Right kidney (tissue), 9 donors: ENCODE measurements at places on chromosomes 12 and 14.

- DNase-seq = no peak
These were observed 390.9 kb upstream of the PRICKLE1 start for GRCh38 chr12:42980441-42980840.

- DNase-seq = no peak
These were observed 456.7 kb downstream of the AEBP2 start for GRCh38 chr12:19896041-19896440.

DNA sequence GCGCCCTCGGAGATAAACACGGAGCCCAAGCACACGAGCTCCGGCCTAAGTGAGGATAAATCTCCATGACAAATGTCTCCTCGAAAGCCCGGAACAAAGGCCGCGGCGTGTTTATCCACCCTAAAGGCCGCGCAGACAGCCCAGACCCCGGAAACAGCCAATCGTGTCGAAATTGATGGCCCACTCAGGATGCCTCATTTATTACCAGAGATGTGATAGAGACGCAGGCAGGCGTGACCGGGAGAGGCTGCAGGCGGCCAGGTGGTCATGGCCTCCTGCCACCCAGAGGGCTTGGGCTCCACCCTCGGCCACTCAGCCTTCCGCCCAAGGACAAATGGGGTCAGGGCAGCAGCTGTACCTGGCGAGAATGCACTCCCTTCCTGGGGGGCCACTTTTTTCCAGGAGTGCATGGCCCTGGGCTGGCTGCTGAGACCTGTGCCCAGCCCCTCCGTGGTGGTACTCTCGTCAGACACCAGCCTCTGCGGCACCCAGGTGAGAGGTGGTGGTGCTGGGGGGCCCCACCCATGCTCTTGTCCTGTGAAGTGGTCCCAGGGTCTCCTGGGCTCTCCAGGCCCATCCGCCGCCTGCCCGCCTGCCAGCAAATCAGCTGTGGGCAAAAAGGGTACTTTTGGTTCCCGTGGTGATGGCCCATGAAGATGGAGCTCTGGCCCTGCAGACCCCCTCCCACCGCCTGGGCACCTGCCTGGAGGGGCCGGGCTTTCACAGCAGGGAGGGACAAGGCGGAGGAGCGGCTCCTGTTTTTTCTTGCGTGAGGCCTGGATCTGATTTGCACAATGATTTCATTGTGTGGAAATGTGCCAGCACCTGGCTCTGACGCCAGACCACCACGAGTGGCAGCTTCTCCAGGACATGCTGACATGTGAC lies 211.5 kb upstream of the C14orf180 start:
- DNase-seq = no peak

DNA sequence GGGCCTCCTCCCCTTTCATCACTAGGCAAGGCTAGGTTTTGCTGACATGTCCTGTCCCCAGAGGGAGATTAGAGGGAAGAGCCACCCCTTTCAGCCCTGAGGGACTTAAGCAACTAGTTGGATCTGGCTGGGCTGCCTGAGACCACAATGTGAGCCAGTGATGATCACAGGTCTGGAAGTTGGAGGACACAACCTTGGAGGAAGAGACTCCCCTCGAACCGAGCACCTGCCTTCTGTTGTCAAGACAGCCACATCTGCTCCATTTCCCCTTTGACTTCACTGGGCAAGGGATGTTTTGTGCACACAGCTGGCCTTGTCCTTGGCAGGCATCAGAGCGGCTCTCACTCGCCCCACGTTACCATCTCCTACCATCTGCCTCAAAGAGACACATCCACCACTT lies 31.4 kb downstream of the MVK start:
- DNase-seq = no peak

DNA sequence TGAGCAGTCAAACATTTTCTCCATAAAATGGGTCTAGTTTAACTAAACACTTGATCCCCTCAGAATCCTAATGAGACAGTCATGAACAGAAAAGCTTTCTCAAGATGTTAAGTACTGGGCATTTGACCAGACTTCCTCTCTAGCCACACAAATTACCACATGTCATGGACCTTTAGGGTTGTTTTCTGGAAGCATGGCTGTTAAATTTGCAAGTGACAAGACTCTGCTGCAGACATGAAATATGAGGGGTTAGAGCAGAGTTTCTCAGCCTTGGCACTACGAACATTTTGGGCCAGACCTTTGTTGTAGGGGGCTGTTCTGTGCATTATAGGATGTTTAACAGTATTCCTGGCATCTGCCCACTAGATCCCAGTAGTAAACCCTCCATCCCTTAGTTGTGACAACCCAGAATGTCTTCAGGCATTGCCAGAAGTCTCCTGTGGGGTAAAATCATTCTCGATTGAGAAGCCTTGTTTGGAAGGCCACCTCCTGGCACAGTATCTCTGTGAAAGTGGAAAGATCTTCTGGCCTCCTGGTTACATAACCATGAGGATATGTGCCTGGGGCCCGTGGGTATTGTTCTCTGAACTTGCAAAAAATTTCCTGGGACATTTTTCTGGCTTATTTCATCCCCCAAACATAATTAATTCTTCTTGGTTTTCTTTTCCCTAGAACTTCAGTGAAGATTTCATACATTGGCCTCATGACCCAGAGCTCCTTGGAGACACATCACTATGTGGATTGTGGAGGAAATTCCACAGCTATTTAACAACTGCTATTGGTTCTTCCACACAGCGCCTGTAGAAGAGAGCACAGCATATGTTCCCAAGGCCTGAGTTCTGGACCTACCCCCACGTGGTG lies 4.3 kb downstream of the TMEM106C start:
- DNase-seq = no peak

DNA sequence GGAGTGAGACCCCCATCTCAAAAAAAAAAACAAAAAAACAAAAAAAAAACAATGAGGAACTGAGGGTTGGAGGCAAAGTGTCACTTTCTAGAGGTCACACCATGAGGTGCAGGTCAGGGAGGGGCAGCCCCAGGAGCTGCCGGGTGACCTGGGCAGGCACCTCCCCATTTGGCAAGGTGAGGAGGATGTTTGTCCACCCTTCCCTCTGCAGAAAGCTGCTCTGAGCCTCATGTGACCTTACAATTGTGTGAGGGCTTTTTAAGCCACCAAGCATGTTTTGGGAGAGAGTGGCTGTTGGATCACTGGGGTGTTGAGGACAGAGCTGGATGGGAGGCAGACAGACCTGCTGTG lies 49.6 kb downstream of the FOXN4 start:
- no peak for DNase-seq

DNA sequence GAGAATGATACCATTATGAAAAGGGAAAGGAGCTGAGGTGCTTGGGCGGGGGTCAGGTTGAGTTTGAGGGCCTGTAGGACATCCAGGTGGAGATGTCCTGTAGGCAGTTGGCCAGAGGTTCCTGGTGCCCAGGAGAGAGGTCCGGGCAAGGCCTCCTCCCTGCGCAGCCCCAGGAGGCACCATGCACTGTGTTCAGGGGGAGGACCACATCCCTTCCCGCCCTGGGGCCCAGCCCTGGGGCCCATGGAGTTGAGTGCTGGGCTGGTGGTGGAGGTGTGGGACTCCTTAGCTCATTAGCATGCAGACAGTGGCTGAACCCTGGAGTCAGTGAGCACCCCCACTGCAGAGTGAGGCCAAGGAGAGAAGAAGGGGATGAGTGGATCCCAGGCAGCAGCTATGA lies 5.7 kb upstream of the FAIM2 start:
- DNase-seq = no peak
